Esophagus mucosa (tissue), 1 donor: ENCODE measurements at places on chromosomes 5 and 9. TPM values are rescaled to one million over a fixed set of nuclear protein-coding genes. Genes with fewer than 3 reads are reported as not detected.

The CORO2A gene
- 21.2 TPM for total RNA-seq

The STPG3 gene
- total RNA-seq, result not detected

The REEP5 gene
- total RNA-seq, result 52.0 TPM

The BASP1 gene
- 4.9 TPM for total RNA-seq

DNA sequence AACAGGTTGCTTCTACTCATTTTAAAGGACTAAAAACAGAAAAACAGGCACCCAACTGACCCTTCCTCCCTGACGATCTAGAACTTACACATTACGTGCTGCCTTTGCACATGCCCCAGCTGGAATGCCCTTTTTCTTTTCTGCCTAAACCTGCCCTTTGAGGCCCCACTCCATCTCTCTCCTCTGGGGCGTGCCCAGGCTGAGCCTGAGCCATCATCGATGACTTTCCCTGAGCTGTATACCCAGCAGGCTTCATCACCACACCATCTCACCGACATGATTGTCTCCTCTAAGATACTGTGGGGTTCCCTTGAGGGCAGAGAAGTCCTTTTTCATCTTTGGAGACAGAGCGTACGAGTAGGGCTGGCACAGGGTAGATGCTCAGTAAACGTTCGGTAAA lies 24.1 kb upstream of the GABBR2 start:
- ATAC-seq, result no peak

DNA sequence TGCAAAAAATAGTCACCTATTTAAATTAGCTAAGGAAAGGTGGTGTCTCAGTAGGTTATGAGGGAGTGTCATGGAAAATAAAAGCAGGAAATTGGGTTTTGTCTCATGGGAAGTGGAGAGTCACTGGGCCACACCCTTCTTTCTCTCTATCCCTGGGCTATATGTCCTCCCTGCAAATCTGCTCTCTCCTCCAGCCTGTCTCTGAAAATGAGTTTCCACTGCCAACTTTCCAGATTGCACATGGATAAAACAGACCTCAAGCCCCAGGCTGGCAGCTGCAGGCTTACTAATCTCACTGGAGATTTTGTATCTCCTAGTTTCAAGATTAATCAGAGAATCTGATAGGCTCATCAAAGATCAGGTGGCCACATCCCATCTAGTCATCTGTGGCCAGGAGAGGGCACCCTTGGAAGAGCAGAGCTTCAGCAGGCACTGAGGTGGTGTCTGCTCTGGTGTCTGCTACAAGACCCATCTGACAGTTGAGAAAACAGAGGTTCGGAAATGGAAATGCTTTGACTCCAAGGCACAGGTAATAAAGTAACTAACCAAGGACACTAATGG lies 178.9 kb downstream of the MSX2 start:
- ATAC-seq, result no peak

DNA sequence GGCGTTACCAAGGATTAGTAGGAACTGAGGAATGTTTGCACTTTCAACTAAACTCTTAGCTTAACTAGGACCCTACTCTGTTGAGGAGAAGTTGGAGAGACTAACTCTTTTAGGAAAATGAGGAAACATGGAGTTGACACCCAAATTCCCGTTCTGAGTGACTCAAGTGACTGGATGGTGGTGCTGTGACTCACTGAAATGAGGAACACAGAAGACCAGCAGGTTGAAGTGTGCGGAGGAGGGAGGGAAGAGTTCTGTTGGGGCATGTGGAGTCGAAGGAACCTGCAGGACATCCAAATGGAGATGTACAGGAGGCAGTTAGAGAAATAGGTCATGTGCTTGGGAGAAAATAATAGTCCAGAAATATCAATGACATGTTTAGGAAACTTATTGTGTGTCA lies 8.2 kb downstream of the HEXB start:
- ATAC-seq, result peak; percentile 52

DNA sequence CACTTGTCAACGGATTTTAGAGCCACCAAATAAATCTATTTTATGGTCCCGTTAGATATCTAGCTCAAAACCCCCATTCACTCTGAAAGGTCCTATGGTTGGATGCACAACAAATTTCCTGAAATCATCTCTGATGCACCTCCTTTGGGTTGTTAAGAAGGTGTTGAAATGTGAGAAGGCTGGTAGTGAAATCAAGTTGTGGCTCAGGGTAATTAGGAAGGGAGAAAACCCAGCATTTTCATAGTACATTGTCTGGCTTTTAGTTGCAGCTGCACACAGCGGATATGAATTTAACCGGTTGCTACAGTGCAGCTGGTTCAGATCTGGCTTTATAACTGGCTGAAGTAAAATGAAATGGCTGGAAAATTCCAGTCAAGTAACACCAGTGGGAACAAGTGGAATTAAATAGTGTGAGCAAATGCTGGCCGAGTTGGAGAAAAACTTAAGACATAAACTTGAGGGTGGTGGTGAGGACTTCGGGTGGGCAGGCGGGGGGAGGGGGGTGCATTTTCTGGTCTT lies 17.6 kb downstream of the RGMB start:
- no peak for ATAC-seq
